ENCODE measurements at places on chromosomes 6 and 20.

- no peak for DNase-seq
Measured at GRCh38 chr6:28311139-28311823, 24.7 kb downstream of the ZSCAN31 start.

DNA sequence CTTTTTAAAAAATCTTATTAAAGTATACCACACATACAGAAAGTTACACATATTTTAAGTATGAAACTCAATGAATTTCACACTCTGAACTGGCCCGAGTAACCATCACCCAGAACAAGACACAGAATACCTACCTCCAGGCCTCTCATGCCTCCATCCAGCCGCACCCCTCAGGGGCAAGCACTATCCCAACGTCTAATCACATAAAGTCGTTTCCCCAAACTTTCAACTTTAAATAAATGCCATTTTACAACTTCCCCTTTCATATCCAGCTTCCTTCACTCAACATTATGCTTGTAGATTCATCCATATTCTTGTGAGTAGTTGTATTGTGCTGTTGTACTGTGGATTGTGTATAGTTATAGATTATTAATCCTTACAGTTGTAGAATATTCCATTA lies 539.1 kb downstream of the CD83 start:
- DNase-seq = no peak

- no peak for DNase-seq
Measured at GRCh38 chr6:90469906-90470305, 117.0 kb downstream of the MAP3K7 start.

- DNase-seq = no peak
Measured at GRCh38 chr6:39056191-39056590, 7.6 kb downstream of the GLP1R start.

DNA sequence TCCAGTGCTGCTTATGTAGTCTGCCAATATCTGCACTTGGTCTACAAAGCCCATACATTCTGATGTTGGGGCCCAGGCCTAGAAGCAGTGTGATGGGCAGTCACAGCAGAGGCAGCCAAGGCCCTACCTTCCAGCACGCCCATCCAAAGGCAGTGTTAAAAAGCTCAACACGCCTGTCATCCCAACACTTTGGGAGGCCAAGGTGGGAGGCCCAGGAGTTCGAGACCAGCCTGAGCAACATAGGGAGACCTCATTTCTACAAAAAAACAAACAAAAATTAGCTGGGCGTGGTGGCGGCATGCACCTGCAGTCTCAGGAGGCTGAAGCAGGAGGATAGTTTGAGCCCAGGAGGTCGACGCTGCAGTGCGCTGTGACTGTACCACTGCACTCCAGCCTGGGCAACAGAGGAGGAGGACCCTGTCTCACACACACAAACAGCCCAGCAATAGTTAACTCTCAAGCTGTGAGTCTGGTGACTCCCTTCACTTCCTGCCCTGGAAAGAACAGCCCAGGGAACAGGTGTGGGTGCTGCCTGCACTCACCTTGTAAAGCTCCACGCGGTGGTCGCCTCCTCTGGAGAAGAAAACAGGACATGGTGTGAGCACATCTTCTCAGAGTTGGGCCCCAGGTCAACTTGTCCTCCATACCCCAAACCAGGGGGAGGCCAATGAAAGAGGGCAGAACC lies 68.8 kb downstream of the PYGB start:
- no peak for DNase-seq

DNA sequence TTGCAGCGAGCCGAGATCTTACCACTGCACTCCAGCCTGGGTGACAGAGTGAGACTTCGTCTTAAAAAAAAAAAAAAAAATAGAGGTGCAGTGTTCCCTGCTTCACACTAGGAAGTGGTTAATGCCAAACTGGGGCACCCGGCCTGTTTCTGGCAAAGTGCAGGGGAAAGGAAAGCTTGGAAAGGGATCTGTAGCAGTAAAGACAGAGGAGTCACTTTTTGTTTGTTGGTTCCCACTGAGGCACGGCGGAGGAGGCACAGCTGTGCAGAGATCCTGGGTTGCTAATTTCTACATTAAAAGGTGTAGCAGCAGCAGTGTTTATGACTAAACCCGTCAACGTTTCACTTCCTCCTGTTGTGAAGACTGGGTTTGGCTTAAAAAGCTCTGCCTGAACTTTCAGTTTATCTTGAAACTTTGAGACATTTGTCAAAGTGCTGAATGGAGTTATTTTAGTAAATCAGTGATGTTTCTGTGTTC lies 125.6 kb downstream of the CARMIL1 start:
- no peak for DNase-seq

DNA sequence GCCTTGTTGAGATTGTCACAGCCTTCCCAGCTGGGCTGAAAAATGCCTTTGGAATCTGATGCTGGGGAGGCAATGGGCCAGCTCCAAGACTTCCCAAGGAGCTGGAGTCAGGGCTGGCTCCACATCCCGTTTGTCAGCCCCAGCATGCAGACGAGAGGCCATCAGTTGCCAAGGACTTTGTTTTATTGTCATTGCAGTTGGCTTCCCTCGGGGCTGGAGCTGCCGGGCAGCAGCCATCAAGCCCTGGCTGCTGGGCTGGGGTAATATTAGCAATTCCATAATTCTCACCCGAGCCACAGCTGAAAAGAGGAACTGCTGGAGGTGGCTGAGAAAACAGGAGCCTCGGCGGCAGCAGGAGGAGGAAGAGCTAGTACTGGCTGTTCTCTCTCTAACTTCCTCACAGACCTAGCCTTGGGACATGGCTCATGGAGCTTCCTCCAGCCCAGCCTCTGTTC lies 182.5 kb downstream of the CDC5L start:
- no peak for DNase-seq
